Activated naive CD8-positive, alpha-beta T cell treated with anti-CD3 and anti-CD28 coated beads, Interleukin-2, amount 50 U/mL, for 16 hours (primary cell): ENCODE measurements at places on chromosomes 4 and X.

- DNase-seq: no peak
These were observed 10.0 kb upstream of the AP1S2 start for GRCh38 chrX:15864629-15865028.

DNA sequence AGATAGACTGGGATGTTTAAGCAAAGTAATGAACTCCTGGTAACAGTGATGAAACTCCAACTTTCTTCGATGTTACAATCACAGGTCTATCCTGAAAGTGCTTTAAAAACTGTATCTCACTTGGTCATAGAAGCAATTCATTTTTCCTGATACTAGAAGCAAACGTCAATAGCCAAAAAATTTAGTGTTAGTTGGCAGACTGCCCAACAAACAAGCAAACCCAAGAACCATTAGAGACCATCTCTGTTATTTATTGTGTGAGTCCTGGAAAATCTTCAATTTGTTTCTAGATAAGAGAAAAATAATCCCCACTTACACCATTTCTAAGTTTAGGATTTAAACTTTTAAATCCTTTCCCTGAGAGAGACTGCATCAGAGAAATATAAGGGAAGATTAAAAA lies 553.9 kb downstream of the INPP4B start:
- DNase-seq: no peak

GRCh38 chr4:122041312-122041711 lies 89.5 kb upstream of the TRPC3 start:
- no peak for DNase-seq

DNA sequence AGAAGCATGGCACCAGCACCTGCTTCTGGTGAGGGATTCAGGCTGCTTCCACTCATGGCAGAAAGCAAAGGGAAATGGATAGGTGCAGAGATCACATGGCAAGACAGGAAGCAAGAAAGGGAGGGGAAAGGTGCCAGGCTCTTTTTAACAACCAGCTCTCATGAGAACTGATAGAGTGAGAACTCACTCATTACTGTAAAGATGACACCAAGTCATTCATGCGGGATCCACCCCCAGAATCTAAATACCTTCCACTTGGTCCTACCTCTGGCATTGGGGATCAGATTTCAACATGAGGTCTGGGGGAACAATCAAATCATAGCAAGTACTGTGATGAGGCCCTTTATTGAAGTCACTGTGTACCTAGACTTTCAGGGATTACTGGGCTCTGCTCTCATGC lies 72.0 kb upstream of the PRDM5 start:
- no peak for DNase-seq

DNA sequence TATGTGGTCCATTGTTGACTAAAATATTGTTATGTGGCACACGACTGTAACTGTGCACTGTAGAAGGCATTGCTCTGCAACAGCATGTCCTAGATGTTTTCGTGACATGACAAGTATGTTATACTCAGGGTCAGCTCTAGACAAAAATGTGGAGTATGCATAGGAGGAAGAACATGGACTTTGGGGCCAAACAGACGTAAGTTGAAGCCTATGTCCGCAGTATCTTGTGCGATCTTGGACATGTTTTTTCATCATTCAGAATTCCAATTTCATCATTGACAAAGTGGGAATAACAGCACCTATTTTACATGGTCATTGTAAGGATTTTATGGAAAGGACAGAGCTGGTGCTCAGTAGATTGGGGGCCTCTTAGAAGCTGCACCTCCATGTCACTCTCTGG lies 27.7 kb upstream of the PROM1 start:
- DNase-seq: no peak

DNA sequence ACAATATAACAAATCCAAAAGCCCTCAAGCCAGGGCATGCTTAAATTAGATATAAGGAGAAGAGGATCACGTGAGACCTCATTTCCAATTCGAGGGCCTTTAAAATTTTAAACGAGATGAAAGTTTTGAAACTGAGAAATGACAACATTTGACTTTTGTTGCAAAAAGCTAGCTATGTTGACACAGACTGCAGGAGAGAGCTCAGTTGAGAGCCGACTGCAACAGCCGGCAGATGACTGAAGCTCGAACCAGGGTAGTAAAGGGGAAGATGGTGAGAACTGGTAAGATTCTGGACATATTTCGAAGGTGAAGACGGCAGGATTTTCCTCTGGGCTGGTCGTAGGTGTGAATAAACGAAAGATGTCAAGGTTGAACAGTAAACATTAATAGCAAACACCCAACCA lies 773 bp downstream of the PRMT9 start:
- DNase-seq: no peak

- DNase-seq: no peak
These were observed 7.2 kb downstream of the TENM3 start for GRCh38 chr4:182250446-182250845.

GRCh38 chr4:79831119-79831528 lies 241.9 kb downstream of the ANTXR2 start:
- DNase-seq: no peak

GRCh38 chr4:17126321-17126966 lies 228.0 kb upstream of the LDB2 start:
- DNase-seq: no peak

- DNase-seq: no peak
These were observed 529.6 kb upstream of the SPANXN1 start for GRCh38 chrX:144717682-144718081.

DNA sequence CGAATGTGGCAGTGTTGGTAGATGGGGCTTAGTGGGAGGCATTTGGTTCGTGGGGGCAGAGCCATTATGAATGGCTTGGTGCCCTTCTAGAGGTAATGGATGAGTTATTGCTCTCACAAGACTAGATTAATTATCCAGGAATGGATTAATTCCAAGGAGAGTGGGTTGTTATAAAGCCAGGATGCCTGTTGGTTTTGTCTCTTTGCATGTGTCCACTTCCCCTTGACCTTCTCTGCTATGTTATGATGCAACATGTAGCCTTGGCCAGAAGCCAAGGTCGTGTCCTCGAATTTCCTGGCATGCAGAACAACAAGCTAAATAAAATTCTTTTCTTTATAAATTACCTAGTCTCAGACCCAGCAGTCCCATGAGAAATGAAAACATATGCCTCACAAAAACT lies 111.2 kb upstream of the PLS3 start:
- no peak for DNase-seq

GRCh38 chrX:133698298-133698697 lies 283.0 kb upstream of the GPC4 start:
- no peak for DNase-seq

DNA sequence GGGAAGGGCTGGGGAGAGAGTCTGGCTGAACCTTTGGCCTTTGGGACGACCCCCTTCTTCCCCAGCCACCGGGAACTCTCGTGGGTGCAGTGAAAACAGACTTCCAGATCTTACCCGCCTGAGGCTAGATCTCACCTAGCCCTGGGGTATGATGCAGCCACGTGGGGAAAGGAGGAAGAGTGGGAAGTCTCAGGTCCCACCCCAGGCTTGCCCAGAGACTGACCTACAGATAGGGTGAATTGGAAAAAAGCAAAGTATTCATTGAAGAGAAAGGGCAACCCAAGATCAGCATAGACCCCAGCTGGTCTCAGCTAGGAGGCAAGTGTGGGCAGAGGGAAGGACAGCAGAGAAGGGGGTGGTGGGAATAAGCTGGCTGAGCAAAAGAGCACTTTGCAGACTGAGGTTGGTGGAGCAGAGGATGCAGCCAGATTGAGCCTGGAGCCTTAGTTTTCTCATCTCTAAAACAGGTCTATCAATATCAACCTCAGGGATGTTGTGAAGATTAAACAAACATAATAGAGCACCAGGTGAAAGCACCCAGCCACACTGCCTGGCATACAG lies 4.2 kb upstream of the EFNB1 start:
- DNase-seq: no peak

DNA sequence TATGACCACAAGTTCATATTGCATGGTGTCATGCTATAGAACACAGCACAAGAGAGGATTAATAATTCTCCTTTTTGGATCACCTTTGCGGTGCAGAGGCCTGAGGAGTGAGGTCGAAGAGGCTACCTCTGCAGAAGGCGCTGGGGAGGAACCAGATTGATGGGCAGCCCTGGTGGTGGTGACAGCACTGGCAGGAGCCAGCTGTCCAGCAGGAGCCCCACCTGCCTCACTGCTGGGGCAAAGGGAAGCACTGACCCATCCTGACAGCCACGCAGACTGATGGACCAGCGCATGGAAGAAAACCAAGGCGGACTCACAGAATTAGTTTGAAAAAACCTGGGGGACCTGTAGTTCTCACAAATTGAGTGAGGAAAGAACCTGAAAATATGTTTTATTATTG lies 50.9 kb downstream of the COX18 start:
- DNase-seq: no peak

DNA sequence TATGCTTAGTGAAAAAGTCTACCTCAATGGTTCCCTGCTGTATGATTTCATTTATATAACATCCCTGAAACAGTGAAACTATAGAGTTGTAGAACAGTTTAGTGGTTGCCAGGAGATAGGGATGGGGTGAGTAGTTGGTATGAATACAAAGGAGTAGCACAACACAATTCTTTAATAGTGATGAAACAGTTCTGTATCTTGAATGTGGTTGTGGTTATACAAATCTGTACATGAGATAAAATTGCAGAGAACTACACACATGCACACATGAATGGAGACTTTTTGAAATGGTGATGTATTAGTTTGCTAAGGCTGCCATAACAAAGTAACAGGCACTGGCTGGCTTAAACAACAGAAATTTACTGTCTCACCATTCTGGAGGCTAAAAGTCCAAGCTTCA lies 677.1 kb downstream of the ADGRL3 start:
- DNase-seq: no peak

GRCh38 chr4:100295792-100296191 lies 105.5 kb upstream of the DDIT4L start:
- no peak for DNase-seq

DNA sequence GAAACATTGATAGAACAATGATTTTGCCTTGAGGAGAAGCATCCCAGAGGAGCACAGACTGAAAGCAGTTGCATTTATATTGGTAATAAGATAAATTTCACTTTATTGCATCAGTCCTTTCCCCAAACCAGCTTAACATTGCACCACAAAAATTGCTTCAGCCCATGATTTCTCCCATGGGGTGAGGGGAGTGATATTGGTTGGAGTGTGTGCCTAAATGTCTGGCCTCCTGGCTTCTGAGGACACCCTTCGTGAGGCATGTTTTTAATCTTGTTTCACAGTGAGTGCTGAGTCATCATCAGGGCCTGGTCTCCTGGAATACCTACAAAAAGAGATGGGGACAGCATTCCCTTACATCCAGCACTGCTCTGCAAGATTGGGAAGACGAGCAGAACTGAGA lies 487.9 kb downstream of the C4orf33 start:
- no peak for DNase-seq

DNA sequence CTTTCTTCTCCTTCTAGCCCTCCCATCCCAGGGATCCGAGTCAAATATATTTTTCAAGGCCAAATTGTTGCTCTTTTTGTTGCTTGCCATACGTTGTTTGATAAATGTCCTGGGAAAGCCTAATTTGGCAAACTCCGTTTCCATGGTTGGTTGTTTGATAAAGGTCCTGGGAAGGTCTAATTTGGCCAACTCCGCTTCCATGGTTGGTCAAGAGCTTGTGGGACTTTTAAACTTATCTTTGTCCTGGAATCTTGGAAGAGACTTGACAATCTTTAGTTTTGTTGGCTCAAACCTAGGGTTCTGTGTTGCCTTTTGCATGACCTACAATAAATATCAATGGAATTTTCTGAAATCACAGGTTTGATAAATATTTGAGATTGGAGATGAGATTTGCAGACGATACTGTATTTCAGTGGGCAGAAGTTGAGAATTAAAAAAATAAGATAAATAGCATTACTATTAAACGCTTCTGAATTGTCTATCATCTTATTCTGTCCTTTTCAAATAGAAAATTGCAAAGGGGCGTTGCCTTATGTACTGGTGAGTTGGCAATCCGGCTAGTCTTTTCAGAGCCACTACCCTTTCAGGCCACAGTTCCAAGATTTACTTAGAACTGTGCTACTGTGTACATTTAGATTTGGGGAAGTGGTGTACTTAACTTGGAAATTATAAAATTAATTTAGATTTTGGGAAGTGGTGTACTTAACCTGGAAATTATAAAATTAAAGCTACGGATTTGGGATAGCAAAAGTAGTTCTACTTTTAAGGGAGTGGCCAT lies 804 bp downstream of the OSTC start:
- no peak for DNase-seq

DNA sequence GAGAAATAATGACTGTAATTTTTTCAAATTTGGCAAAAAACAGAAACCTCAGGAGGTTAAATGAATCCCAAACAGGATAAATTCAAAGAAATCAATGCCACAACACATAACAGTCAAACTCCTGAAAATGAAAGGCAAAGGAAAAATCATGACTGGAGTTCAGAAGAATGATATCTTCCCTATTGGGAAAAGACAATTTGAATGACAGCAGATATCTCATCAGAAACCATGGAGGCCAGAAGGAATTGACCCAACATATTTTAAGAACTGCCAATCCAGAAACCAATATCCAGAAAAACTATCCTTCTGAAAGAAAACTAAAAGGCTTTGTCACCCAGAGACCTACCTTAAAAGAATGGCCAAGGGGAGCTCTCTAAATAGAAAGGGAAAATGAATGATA lies 40.1 kb upstream of the MAMLD1 start:
- DNase-seq: no peak

- no peak for DNase-seq
These were observed 1.2 kb downstream of the TLR6 start for GRCh38 chr4:38855466-38855865.

DNA sequence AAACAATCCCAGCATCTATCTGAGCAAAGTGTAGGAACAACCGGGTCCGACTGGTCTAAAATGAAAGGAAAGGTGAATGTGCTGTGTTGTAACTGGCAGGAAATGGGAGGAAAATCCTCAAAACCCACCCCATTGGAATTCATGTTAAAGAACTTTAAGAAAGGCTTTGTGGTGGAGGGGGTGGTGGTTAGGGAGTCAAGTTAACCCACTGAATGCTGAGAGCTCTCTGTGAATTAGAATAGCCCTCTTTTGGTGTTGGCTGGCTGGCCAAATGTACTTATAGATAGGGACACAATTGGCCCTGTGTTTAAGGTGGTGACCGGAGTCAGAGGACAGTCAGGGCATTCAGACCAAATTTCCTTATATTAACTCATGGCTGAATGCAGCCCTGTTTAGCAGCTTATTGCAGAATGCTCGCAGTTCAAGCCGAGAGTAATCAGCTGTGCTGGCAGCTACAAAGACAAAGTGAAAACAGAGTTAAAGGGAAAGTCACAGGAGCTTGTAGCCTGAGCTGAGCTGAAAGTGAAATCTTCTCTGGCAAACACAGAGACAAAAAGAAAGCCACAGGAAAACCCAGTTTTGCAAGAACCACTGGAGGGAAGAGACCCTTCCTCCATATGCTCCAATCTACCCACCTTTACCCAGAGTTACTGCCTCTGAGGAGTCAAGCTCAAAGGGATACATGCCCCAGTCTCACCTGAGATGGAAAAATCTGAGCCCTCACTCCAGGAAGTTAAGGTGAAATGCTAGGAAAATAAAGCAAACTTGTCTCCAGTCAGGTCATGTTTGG lies 38.5 kb upstream of the UGT2B7 start:
- no peak for DNase-seq

GRCh38 chr4:94408549-94409374 lies 43.0 kb upstream of the PDLIM5 start:
- DNase-seq: no peak

GRCh38 chr4:140170299-140170698 lies 16.3 kb upstream of the MAML3 start:
- no peak for DNase-seq
